Activated T-cell treated with anti-CD3 and anti-CD28 coated beads, Interleukin-2, amount 50 U/mL, for 4 hours (primary cell): ENCODE measurements at places on chromosomes 16 and 17.

GRCh38 chr16:11956558-11956957, 8.5 kb upstream of the TNFRSF17 start:
- no peak for DNase-seq

DNA sequence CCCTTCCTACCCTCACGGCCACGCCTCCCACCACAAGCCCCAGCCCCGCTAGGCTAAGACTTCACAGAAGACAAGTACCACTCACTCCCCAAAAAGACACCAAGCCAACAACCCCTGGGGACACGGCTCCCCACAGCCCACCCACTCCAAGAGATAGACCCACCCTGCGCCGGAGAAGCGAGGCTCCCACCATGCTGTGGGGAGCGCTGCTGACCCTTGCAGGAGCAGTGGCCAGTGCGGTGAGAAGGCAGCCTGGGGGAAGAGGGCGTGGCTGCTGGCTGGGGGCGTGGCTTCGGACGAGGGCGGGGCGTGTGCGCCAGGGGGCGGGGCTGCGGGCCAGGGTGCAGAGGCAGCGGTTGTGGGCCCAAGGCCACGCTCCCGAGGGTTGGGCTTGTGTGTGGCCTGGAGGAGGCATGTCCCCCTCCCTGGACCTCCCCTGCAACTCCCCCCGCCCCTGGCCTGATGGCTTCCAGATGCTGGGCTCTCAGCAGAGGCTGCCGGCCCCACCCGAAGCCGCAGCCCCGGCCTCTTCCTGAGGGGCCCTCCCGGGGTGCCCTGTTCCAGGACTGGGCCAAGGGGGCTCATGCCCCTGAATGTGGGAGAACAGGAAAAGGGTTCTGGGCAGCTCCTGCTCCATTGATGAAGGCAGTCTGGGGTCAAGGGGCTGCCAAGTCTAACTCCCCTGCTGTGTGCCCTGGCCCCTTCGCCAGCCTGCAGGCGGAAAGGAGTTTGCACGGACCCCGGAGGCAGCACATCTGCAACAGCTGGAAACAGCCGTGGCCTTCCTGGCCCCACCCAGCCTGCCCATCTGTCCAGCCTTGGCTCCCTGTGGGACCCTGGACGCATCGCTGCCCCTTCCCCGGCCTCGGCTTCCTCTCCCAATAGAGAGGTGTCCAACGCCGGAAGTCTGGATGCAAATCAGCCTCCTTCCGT, 9.1 kb downstream of the TFAP4 start:
- DNase-seq, result no peak

DNA sequence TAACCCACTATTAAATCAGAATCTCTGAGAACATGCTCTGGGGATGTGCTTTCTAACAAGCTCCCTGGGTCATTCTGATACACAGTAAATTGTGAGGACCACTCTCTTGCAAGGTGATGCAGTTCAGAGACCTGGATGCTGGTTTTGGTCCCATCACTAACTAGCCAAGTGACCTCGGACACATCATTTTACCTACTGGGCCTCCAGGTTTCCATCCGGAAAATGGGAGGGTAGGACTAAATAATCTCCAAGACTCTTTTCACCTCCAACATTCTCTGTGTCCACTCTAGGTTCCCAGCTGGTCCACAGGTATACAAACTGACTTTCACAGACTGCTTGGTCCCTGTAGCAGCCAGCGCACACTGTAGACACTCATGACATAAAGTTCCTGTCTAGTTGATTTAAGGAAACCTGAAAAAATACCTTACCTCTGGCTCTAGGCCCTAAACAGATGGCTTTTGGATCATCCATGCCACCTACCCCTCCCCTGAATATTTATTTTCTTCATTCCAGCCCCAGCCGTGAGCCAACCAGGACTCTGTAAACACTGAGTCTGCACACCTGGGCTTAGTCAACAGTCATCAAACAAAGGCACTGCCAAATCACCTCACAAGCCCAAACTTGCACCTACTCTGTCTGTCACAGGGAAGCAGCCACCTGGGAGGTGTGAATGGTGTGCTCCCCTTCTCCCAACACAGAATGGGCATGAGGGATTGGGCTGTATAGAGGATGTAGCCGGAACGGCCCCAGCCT, 51.3 kb upstream of the MRPS23 start:
- no peak for DNase-seq

DNA sequence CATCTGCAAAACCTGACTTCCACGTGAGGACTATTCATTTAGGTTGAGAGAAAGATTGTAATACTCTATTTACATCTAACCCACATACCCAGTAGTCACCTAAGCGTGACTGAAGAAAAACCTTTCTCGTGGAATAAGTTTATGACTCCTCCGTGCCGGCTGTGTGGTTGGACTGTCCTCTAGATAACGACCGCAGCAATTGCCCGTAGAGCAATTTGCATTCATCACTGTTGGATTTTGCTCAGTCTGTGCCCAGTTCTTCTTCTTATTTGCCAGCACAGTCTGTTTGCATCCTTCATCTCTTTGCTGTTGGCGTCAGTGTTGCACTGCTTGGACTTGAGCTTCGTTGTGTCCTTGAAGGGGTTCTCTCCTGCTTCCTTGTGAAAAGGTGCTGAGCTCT, 131.3 kb downstream of the CYB561 start:
- DNase-seq, result no peak

GRCh38 chr17:27951872-27952271, 58.7 kb upstream of the LYRM9 start:
- no peak for DNase-seq
